ENCODE measurements at places on chromosomes 1 and 21.

DNA sequence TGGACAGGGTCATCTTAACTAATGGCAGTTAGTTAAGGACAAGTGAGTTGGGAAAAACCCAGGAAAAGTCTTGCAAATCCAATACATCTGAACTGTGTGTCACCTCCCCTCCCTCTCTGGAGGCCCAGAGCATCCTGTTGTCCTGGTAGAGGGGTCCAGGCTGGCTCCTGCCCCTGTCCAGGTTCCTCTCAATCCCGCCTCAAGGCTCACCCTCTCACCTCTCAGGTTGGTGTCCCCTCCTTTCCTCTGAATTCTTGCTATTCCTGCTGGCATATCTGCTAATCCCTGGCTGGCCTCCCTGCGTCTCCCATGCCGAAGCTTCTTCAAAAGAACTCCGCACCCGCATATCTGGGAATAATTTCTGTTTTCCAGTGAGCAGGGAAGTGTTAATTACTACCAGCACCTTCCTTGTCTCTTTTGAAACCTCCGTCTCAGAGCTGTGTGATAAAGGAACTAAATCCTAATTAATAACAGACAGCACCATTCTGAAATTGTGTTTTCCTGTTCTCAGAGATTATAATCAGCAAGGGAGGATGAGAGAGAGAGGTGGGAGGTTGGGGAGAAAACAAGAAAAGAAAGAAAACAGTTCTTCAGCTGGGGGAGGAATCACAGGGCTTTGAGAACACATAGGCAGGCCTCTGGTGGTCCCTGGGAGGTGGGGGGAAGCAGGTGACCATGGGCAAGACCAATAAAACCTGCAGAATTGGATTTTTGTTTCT lies 568.0 kb downstream of the PTPRU start:
- DNase-seq, result no peak

DNA sequence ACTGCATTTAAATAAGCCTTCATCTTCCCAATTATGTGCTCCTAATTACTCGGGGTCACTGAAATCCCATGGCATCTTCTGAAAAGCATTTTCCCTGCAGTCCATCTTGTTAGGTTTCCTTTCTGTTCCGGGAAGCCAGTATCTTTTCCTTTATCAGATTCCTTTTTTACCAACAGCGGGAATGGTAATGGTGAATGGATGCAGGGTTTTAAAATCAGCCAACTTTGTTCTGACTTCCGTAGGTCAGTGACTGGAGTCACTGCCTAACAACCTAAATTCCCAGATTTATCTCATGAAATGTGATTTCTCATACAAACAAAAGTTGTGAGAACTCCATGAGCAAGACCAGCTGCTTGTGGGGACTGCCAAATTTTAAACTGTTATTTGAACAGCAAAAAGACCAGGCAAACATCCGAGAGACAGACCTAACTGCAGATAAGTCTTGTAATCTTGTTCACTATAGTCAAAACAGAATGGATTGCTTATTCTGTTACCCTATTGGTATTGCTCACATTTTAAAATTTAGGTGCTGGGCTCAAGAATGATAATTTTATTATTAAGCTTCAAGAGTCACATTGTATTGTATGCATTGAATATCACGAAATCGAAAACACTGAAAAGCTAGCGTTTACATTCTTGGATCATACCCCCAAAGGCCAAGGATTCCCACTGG lies 1.2 kb upstream of the RWDD3 start:
- DNase-seq, result no peak

- DNase-seq, result peak; percentile 10
Observed at GRCh38 chr1:112358798-112359408, 37.1 kb upstream of the CTTNBP2NL start.

GRCh38 chr1:17711941-17712340 lies 43.2 kb upstream of the ACTL8 start:
- DNase-seq, result no peak

DNA sequence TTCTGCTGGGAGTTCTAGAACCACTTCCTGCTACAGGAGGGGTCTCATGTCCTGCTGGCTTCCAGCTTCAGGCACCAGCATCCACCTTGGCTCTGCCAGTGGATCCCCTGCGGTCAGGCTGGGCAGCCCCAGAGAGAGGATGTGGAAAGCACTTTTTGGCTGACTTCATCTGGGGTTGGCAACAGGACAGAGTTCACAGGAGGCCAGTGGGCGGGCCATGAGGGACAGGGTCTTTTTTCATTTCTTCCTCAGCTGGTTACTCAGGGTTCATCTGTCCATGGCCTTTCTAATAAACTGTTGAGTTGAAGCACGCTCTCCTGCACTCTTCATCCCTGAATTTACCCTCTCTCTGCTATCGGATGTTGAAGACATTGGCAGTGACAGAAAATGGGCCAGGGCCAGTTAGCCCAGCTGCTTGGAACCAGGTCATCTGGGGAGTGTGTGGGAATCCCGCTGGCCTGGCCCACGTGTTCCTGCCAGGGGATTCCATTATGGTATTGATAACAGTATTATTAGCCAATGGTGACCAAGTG lies 45.2 kb downstream of the RPS6KA1 start:
- DNase-seq, result no peak

GRCh38 chr1:209643285-209644020 lies 8.8 kb downstream of the LAMB3 start:
- no peak for DNase-seq

GRCh38 chr1:186500804-186501203 lies 39.9 kb upstream of the PDC start:
- DNase-seq, result no peak

All from activated naive CD4-positive, alpha-beta T cell (primary cell).